ENCODE measurements at places on chromosomes 12 and 14.
A peak's percentile ranks its signal among the peaks of the same experiment; 100 is the strongest.

DNA sequence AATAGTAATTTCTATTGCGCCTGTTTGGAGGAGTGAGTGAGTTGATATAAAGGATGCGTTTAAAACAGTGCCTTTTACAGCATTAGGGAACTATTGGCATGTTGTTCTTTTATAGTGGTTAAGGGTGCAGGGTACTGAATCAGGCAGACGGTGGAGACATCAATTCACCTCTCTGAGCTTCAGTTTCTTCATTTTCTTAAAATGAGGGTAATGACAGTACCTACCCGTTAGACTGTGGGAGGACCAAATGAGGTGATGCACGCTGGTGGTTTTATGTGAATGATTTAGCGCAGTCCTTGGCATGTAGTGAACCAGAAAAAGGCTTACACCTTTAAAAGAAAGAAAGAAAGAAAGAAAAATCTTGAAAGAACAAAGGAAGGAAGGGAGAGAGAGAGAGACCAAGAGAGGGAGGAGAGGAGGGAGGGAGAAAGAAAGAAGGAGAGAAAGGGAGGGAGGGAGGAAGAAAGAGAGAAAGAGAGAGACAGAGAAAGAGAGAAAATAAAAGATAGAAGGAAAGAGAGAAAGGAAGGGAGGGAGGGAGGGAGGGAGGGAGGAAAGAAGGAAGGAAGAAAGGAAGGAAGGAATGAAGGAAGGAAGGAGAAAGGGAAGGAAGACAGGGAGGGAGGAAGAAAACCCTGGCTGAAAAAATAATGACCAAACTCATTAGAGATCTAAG, 22.2 kb upstream of the CCND2 start:
- no peak for DNase-seq

- no peak for DNase-seq
Measured at GRCh38 chr12:14362352-14362751, 3.1 kb upstream of the ATF7IP start.

DNA sequence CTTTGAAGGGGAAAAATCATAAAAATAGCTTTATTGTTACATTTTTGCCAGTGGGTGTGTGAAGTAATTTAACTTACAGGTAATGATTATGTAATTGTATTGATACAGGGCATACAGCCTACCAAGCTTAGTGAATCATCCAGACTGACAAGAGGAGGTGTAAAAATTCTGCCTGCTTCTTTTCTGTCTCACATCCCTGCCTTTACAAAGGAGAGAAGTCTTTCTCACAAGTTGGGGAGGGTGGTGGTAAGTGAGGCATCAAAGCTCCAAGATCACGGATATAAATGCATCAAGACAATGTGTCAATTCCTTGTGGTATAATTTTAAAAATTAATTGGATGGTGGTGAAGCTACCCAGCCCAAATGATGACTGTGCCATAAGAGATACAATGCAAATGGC, 39.0 kb upstream of the G2E3 start:
- no peak for DNase-seq

DNA sequence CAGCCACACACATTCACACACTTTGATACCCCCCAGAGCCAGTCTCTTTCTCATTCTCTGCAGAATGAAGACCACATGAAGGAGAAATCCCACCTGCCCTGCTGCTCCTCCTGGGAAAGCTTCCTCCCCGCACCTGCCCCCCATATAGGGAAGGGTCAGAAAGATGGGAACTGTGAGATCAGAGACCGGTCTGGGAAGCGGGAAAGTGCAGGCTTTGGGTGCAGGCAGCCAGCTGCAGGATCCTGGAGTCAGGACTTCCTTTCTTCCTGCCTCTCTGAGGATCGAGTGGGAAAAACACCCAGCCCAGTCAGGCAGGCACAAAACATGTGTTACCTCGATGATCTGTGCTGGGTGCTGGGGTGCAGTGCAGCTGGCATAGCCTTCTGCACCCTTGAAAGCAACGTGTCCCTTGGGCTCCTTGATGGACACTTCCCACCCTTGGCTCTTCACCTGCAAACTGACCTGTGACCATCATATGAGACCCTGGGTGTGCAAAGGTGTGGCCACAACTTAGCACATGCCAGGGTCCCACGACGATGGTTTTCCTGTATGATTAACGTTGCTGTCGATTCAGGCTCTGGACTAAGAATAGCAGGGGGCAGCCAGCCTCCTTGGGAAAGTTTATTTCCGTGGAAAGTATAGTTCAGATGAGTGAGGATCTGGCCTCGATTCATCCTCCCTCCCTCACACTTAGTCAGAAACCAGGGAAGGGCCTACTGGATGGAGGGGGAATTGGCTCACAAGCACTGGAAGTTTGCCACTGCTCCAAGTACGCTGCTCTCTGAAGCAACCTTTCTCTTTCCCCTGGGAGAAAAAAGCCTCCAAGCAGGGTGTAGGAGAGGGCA, 105.4 kb upstream of the MED13L start:
- peak; percentile 95 for DNase-seq

DNA sequence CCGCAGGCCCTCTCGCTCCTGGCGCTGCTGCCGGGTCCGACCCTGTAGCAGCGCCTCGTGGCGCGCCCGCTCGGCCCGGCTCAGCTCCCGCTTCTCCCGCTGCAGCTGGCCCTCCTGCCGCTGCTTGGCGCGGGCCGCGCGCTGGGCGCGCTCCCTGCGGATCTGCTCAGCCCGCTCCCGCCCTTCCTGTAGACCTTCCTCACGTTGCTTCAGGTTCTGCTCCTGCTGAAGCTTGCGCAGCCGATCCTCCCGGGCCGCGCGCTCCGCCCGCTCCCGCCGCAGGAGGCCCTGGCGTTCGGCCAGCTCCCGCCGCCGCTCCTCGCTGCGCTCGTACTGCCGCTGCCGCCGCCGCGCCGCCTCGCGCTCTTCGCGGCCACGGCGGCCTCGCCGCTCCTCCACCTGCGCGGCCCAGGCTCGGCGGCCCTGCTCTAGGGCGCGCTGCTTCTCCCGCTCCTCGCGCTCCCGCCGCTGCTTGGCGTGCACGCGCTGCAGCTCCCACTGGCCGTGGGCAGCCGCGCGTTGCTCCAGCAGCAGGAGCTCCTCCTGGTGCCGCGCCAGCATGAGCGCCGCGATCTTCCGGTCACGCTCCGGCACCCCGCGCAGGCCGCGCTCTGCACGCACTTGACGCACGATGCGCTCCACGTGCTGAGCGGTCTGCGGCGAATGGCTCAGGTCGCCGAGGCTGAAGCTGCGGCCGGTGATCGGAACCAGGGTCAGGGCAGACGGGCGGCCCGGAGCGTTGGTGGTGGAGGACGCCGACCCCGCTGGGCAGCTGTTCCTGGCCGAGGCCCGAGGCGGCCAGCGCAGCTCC, 2.4 kb downstream of the CCDC177 start:
- DNase-seq, result peak; percentile 78

DNA sequence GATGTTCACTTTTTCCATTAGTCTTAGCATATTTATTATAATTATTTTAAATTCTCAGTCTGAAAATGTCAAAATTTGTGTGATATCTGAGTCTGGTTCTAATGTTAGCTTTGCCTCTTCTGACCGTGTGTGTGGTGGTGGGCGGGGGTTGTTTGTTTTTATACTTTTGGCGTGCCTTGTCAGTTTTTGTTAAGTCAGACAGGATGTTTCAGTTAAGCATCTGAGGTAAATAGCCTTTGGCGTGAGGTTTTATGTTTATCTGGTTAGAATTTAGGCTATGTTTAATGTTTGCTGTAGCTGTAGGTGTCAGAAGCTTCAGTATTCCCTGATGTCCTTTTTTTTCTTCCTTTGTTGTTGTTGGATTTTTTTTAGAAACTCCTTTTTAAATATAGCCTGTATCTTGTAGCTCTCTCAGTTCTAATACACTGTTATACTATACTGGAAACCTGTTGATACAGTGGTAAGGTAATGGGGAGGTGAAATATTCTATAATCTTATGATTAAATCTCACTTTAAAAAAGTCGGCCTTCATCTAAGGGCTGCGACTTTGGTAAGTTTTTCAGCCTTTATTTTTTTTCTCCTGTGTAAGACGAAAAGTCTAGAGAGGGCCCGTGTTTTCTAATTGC, 111.6 kb downstream of the SCAF11 start:
- no peak for DNase-seq

- no peak for DNase-seq
Measured at GRCh38 chr14:30240018-30240417, 312.4 kb upstream of the PRKD1 start.

DNA sequence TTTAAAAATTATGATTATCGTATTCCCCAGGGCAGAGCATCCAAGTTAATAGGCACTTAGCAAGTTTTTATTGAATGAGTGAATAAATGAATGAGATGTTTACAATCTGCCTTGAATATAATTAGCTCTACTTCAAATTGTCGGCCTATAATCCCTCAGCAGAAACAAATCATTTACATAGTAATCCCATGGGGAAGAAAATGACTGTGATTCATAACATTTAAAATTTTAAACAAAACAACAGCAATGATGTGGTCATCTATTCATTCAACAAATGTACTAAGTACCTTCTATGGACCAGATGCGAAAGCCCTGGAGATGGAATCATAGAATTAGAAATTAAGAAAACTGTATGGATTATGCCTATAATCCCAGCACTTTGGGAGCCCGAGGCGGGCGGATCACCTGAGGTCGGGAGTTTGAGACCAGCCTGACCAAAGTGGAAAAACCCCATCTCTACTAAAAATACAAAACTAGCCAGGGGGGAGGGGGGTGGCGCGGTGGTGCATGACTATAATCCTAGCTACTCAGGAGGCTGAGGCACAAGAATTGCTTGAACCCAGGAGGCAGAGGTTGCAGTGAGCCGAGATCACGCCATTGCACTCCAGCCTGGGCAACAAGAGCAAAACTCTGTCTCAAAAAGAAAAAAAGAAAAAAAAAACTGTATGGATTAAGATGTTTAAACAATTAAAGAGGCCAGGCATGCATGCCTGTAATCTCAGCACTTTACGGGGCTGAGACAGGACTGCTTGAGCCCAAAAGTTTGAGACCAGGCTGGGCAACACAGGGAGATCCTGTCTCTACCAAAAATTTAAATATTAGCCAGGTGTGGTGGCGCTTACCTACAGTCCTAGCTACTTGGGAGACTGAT, 17.7 kb upstream of the MDM2 start:
- DNase-seq, result no peak

GRCh38 chr12:44847403-44847802, 28.7 kb downstream of the NELL2 start:
- DNase-seq, result no peak

DNA sequence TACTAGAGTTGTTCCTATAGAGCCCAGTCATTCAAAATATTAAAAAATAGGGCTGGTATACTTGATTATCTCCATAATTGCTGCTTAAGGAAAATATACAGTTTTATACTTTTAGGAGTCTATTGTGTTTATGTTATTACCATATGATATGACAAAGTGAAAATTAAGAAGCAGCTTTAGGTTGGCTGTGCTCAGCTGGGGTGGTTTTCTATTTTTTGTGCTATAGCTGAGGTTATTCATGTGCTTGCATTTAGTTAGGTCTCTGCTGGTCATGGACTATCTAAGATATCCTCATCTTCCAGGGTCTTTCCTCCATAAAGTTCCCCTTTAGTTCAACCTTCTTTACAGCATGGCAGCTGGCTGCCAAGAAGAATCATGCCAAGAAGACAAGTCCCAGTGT, 13.6 kb upstream of the LMO3 start:
- no peak for DNase-seq

DNA sequence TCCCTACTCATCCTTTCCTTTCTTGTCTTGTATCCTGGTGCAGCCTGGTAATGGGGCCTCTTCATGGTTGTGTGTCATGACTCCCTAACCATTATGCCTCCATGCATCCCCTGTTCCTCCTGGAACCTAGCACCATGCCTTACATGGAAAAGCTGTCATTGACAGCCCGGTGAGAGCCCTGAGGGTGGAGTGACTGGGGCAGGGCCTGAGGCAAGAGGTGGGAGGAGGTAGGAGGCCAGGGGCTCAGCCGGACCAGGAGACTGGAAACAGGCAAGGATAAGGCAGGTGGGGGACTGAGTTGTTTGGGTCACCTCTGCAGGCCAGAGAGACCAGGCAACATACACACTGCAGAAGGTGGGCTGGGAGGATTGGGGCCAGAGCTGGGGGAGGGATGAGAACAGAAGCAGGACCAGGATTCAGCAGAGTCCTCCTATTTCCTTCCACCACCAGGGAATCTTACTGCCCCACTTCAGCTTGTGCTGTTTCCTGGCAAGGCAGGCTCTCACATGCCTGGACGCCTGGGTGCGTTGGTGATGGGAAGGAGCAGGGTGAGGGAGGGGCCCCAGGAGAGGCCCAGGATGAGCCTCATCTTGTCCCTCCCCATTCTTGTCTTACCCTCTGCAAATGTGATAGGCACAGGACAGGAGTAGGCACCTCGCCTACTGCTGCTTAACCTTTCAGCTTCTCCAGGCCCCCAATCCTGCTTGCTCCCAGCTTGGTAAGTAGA, at the start of gene LTB4R2:
Gene LTB4R2, plus strand, starts transcription at position 603 of the 727 bp plus-strand sequence. CDS start 525 bp downstream, outside the sequence.
- no peak for DNase-seq
